ENCODE measurements at places on chromosomes 1 and 21.

DNA sequence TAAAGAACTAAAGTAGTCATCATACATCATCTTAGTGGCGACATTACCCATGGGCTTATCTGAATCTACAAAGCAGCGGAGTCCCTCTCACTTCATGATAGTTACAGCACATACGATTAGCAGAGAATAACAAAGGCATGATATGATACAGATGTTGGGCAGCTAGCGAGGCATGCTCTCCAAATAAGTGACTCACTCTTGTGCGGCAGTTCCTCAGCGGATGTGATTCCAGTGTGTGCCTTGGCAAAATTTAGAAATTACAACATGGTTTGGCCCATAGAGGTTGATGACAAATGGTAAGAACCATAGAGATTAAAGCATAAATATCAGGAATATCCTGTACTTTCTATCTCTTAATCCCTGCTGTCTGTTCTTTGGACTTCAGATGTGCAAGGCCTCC lies 48.1 kb upstream of the PAXBP1 start:
- DNase-seq = no peak

DNA sequence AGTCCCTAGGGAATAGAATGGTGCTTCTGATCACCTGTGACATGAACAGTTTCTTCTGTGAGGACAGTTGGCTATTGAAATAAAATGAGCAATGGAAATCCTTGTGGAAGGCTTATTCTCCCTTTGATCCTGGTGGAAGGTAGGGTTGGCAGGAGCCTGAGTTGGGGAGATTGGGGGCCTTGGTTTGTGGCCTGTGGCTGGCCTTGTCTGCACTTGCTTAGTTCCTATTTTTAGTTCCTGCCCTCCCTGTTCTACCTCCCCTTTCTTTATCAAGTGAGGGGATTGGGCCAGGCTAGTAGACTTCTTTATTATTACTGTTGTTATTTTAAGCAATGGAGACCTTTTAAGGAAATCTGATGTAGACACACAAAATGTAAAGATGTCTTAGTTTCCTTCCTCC lies 8.2 kb downstream of the DMRTB1 start:
- no peak for DNase-seq

DNA sequence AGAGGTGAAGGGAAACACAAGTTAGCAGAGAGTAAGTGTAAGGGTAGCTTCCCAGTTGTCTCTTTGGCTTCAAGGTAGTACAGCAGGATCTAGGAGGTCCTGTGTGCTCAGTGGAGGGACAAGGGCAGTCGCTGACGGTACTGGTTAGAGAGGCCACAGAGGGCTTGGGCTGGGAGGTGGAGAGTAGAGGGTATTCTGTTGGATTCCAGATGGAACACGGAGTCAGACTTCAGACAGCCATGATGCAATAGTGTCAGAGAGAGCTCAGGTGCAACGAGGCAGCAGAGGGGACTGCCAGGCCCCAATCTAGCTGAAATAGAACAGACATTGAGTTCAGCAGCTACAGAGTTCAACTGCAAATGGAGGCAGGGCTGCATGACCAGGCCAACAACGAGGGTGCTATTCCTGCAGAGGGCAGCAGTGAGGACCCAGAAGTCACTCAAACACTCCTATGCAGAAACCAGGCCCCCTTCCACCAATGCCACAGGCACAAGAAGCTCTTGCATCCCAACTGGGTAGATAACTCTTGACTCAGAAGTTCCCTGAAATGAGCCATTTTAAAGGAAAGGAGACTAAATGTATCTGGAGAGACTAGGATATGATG lies 325.0 kb upstream of the ESRRG start:
- DNase-seq = peak; percentile 48

DNA sequence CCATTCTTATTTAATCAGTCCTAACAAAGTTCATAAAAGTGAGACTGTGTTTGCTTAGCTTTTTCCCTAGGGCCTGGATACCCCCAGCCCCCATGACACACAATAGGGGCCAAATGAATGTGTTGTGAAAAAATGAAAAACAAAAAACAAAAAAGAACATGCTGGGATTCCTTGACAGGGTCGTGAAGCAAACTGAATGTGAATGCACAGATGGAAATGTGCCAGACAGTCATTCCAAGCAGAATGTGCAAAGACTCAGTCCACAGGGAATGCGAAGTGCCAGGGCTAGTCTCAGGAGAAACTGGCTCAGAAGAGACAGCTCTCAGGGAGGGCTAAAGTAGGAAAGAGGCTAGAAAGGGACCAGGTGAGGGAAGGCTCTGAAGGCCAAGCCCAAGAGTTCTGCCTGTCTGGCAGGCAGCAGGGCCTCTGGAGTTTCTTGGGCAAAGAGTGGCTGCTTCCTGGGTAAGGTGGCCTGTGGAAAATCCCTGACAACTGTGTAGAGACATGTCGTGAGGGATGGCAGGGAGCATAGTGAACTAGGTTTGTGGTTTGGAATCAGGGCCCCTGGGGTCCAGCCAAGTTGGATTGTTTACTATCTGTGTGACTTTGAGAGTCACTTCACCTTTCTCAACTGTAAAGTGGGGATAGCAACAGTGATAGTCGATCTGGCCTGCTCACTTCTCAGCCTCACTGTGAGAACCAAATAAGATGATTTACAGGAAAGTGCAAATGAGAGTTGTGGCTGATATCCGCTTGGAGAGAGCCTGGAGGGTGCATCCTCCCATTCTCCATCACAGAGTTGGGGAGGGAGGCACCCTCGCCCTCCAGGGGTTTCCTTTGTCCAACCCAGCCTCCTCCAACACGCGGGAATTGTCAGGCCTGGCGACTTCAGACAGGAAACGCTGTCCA lies 1.2 kb upstream of the ADAM15 start:
- DNase-seq = no peak

GRCh38 chr1:10686404-10687040 lies 109.9 kb downstream of the CASZ1 start:
- no peak for DNase-seq

GRCh38 chr1:31792116-31792515 lies 23.7 kb downstream of the SPOCD1 start:
- DNase-seq = no peak
